ENCODE measurements at places on chromosomes 7 and 10.

DNA sequence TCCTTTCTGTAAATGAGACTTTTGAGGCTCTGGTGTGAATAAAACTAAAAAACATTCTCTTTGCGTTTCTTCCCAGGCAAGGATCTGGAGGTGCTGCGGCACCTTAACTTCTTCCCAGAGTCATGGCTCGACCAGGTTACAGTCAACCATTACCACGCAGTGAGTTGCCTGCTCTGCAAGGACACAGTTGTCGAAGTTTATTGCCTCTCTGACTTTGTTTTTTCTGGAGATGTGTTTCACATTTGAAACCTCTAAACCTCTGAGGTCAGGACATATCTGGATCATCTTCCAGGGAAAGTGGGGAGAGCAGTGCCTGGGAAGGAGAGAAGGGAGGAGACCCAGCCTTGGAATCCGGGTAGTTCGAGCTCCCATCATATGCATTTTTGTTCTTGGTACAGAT lies 43.4 kb upstream of the PLEKHA1 start:
- DNase-seq, result no peak

- no peak for DNase-seq
Observed at GRCh38 chr10:103544657-103545310, 51.3 kb downstream of the NEURL1 start.

GRCh38 chr7:26279405-26279804 lies 12.3 kb upstream of the SNX10 start:
- no peak for DNase-seq

GRCh38 chr10:77600640-77601039 lies 37.0 kb downstream of the KCNMA1 start:
- no peak for DNase-seq

Data from kidney tubule cell (primary cell).